ENCODE measurements at places on chromosomes 2 and 18.

DNA sequence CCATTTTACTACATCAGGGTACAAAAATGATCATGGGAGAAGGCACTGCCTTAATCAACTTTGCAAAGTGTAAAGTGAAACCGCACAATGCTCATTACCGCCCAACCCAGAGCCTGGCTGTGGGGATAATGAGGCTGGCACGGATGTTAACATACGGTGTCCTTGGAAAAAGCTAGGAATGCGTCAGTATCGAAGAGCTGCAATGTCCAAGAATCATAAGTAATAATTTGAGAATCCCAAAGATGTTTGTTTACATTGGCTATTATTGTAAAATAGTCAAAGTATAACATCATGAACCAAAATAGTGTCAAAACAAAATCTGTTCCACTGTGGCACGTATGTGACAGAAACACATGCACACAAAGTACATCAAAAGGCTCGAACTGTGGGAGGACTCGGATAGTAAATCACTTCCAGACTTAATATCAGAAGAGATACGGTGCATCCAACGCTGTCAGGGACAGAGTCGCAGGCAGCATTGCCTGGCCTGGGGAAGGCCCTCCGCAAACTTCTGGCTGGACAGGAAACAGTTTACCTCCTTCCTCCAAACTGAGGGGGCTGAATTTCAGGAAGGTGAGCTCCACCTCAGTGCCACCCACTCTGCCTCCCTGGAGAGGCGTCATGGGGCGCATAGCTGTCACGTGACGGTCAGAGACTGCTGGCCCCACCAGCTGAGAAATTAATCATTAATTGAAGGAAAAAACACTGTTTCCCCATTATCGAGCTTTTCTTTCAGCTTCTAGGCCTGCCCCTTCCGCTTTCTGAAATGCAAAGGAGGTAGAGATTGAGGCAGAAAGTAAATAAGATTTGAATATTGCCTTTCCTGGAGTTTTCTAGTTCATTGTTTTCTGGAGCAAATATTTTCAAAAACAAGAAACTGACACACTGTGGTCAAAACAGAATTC is 1.8 kb upstream of the ID2 start:
- DNase-seq, result peak; percentile 73

- DNase-seq, result no peak
These were observed 38.3 kb upstream of the ST3GAL5 start for GRCh38 chr2:85926931-85927661.

DNA sequence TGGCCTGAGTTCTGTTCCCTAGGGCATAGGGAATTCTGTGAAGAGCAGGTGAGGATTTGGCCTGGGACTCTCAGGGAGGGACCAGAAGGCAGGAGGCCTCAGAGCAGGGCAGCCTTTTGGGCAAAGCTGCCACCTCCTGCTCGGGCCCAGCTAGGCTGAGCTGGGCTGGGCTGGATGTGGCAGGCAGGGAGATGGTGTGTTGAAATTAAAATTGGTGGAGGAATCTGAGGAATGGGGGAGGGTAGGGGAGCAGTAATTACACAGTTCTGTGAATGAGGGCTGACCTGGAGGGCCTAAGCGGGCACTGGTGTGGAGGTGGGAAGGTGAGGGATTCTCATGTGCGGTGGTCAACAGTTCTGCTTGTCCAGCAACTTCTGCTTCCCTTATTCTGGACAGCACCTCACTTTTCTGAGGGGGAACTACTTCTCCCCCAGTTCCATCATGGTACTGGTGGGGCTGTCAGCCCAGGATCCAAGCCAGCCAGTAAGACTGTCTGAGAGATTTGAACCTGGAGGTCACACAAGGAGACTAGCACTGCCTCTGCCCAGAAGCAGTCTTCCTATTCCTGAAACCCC is 22.0 kb upstream of the ASPRV1 start:
- DNase-seq, result no peak

- no peak for DNase-seq
These were observed 80.4 kb downstream of the ARMC9 start for GRCh38 chr2:231278868-231279267.

DNA sequence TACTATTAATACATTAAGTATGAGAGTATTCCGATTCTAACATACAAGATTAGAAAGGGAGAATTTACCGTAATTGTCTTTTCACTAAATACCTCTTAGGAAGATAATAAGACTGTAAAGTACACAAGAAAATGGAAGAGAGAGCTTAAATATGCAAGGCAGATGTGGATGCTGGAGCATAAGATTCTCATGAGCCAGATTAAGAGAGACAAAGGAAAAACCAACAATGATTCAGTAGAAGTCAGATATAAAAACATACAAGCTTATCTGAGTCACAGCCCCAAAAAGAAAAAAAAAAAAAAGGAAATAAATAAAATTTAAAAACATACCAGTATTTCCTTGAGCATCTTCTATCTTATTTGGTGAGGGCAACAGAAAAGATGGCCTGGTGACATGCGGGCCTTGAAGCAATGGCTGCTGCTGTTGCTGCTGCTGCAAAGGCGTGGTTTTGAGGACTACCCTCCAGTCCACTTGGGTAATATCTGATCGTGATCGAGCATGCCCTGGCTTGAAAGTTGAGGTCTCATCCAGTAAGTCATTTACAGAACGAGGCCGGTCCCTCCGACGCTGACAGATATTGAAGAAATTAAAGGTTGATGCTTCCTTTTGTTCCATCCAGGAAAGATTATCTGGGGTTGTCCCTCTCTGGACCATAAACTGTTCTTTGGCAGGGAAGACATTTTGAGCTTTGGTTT is 24.5 kb downstream of the PLEKHM3 start:
- DNase-seq, result no peak

GRCh38 chr2:133377021-133377481 is 191.2 kb downstream of the NCKAP5 start:
- no peak for DNase-seq

DNA sequence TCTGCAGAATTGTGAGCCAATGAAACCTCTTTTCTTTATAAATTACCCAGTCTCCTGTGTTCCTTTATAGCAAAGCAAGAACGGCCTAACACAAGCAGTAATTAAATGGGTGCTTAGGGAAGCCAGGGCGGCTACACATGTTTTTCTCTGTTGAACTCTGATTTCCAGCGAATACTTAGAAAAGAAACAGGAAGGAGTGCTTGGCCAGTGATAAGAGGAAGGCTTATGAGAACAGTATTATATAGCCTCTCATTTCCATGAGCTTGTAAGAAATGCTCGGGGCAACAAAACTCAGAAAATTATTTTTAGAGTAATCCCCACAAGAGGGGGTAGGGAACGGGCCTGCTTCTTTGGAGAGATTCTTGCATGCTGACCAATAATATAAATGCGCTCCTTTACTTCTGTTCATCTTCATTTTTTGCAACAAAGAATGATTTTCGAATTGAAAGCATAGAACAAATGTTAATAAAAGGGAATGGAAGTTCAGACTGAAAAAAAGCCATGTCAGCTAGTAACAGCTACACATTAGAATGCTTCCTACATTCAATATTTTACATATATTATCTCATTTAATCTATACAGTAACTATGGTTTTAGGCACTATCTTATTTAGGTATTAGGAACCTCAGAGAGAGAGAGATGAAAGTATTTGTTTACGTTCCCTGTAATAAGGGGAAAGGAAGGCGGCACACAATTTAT is 49.7 kb upstream of the CCDC85A start:
- no peak for DNase-seq

GRCh38 chr2:202486351-202486750 is 110.2 kb downstream of the BMPR2 start:
- peak; percentile 27 for DNase-seq

GRCh38 chr2:54470266-54470938 is 14.3 kb downstream of the SPTBN1 start:
- no peak for DNase-seq

GRCh38 chr2:202014759-202015211 is 18.9 kb upstream of the FZD7 start:
- DNase-seq, result no peak

GRCh38 chr2:157077753-157078350 is 179.7 kb upstream of the GALNT5 start:
- DNase-seq, result no peak

DNA sequence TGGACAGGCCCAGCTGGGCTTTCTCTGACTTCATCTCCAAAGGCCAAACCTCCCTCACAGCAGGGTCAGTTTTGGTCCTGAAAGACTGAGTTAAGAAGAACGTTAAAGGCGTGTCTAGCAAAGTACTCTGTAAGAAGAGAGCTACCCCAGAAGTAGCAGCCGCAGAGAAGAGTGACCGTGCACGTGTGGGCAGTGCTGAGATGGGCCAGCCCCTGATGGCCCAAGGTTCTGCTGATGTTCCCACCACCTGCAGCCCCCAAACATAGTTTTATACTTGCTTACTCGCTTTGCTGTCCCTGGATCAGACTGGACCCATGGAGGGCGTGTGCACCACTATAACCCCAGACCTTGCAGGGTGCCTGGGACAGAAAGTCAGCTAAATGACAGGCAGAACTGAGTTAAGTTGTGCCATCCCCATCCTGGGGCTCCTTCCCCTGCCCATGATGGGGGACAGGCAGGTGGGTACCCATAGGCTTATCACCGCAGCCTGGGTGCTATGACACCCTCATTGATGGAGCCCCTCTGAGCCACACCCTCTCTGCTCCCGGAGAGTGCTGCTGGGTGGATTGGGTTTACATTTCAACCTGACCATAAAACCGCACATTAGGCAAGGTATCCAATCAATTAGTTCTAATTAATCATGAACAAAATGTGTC is 367.3 kb upstream of the HS6ST1 start:
- no peak for DNase-seq

DNA sequence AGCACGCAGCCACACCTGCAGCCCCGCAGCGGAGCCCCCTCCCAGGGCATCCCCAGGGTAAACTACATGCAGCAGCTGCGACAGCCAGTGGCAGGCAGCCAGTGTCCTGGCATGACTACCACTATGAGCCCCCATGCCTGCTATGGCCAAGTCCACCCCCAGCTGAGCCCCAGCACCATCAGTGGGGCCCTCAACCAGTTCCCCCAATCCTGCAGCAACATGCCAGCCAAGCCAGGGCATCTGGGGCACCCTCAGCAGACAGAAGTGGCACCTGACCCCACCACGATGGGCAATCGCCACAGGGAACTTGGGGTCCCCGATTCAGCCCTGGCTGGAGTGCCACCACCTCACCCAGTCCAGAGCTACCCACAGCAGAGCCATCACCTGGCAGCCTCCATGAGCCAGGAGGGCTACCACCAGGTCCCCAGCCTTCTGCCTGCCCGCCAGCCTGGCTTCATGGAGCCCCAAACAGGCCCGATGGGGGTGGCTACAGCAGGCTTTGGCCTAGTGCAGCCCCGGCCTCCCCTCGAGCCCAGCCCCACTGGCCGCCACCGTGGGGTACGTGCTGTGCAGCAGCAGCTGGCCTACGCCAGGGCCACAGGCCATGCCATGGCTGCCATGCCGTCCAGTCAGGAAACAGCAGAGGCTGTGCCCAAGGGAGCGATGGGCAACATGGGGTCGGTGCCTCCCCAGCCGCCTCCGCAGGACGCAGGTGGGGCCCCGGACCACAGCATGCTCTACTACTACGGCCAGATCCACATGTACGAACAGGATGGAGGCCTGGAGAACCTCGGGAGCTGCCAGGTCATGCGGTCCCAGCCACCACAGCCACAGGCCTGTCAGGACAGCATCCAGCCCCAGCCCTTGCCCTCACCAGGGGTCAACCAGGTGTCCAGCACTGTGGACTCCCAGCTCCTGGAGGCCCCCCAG is 254.1 kb downstream of the GLI2 start:
- no peak for DNase-seq

DNA sequence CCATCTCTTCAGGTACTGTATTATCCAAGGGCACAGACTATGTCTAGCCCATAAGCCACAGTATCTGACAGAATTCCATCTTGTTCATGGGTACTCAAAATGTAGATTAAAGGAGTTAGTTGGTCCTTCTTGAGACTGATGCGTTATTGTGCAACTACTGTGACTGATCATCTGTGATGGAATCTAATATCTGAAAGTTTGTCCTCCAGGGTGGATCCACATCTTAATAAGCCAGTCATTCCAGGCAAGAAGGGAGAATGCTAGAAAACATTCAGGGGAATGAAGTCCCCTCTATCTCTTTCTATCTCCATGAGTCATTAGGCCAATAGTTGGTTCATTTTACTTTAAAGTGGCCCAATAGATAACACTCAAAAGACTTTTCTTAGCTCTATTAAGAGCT is 252.6 kb downstream of the EXOC6B start:
- no peak for DNase-seq

DNA sequence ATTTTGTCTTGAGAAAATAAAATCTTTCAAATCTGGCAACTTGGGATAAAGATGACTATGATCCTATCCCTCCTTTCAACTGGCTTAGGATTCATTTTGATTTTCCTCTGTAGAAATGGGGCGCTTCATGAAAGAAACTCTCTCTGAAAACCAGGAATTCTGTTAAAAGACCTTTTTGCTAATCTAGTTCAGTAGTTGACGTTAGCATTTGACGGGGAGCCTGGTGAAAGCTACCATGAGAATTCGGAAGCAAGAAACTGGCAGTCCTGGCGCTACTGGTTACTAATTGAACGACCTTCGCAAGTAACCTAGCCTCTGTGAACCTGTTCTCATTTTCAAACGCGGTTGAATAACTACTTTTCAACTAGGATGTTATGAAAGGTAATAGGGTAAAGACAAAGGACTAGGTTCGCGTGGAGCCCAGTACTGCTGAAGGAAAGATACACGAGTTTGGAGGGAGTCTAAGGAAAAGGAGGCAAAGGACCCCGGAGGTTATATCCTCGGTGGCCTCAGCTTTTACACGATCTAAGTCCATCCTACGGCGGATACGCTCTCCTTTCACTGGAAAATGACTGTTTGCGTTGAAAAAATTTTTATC is 604 bp upstream of the STK11IP start:
- DNase-seq, result no peak

GRCh38 chr2:38740851-38741731 is 10.1 kb downstream of the SRSF7 start:
- DNase-seq, result peak; percentile 78

- no peak for DNase-seq
These were observed 94.7 kb upstream of the SP3 start for GRCh38 chr2:174059884-174060244.

- DNase-seq, result peak; percentile 71
These were observed 46.2 kb upstream of the MGAT5 start for GRCh38 chr2:134207589-134208209.

DNA sequence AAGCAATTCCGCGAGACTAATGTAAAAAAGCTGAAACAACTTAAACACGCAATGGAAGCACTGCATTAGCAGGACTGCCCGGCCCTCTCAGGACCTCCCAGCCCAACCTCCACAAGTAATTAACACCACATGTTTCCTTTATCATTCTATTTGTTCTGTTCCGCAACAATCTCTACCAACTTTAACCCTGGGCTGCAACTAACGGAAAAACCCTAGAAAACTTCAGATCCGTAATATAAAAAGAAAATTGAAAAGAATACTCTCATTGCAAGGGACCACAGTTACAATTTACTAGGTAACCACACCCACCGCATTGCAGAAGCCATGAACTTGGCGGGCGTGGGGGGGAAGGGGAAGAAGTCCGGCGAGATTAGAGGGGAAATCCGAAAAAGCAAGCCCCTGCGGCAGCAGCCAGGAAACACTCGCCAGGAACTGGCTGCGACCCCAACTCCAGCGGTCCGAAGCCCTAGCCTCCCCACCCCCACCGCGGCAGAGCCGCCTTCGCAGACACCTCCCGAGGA is 1.2 kb downstream of the EPB41L3 start:
- DNase-seq, result no peak

GRCh38 chr2:100213595-100213994 is 71.2 kb upstream of the AFF3 start:
- DNase-seq, result no peak

- DNase-seq, result no peak
These were observed 21.2 kb upstream of the HNMT start for GRCh38 chr2:137942833-137943677.

All from NAMALWA (cell line).